ENCODE measurements at places on chromosomes 7 and 10. TPM values are rescaled to one million over a fixed set of nuclear protein-coding genes. Genes with fewer than 3 reads are reported as not detected.

Gene CPA2
- not detected for total RNA-seq

DNA sequence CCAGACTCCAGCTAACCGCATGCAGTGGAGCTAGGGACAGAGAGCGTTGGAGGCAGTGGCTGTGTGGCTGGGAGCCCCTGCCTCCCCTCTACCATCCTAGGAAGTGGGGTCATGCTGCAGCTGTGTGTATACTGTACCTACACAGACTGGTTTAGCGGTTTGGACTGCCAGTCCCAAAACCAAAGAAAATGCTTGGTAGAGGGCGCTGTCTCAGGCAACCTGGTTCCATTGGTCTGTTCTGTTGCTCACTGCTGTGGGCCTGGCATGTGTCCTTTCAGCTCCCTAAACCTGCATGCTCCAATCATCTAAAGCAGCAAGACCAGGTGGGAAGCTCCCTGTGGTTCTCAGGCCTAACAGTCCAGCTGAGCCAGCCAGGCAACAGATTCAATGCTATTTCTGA lies 4.5 kb downstream of the RBP4 start:
- no peaks in the 10 kb centered on the region for H3K36me3 ChIP-seq
- no peak overlapping the region for H3K4me3 ChIP-seq
- H3K27me3 ChIP-seq = peaks cover 6% of the 10 kb centered on the region
- no peak overlapping the region for H3K27ac ChIP-seq
- H3K4me1 ChIP-seq = no peaks in the 10 kb centered on the region
- DNase-seq = no peak

DNA sequence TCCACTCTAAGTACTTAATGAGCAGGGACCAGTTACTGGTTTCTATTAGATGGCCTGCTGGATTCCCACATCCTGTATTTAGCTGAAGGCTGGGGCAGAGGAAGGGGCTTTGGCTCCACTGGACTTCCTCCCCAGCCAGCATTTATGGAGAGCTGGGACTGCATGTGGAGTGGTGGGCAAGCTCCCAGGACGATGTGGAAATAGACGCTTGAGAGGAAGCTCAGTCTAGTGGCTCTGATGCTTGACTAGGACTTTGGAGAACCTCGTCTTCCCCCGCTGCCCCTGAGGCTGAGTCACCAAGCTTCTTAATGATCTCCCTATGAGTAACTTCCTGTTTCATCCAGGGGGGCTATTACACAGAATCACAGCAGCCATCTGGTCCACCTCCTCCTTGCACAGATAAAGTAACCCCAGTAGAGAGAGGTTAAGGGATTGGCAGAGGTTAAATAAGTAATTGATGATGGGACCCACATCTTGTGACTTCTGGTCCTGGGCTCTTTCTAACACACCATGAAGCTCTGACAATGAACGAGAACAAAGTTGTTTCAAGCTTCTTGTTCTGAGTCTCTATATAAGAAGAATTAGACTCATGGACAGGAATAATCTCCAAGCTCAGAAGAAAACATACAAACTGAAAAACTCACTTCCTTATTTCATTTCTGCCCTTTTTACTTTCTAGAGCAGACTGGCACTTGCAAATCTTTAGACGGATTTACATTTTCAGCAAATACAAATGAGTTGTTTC lies 126.2 kb downstream of the PRPF18 start:
- H3K27ac ChIP-seq = peak overlapping the region; percentile 41
- no peak overlapping the region for H3K4me3 ChIP-seq
- peaks cover 17% of the 10 kb centered on the region for H3K4me1 ChIP-seq
- H3K27me3 ChIP-seq = peaks cover 5% of the 10 kb centered on the region
- DNase-seq = peak; percentile 83

Gene TCAF2
- 37.2 TPM for total RNA-seq

DNA sequence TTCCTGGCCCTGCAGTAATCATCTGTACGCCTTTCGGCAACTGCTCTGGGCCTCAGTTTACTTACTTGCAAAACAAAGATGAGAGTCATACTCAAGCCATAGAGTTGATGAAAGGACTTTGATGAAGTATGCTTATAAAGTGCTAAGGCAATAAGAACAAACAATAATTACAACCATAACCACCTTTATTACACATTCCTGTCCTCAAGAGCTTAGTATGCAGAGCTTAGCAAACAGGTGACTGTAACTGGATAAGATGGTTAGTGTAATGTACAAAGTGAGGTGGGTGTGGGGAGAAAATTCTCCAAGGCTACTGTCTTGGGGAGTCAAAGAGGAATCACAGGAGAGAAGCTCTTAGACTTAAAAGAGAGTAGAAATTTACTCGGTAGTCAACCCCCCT lies 117.0 kb upstream of the AFAP1L2 start:
- peak overlapping the region; percentile 93 for H3K27ac ChIP-seq
- H3K4me3 ChIP-seq = peak overlapping the region; percentile 87
- no peaks in the 10 kb centered on the region for H3K27me3 ChIP-seq
- H3K36me3 ChIP-seq = peaks cover 41% of the 10 kb centered on the region
- peaks cover 83% of the 10 kb centered on the region for H3K4me1 ChIP-seq

Gene EN2
- total RNA-seq = not detected
